Right cardiac atrium (tissue), 5 donors: ENCODE measurements at places on chromosomes 1 and 21. TPM values are rescaled to one million over a fixed set of nuclear protein-coding genes. Genes with fewer than 3 reads are reported as not detected.

TMEM234 gene
- 14.1 TPM for total RNA-seq

SPRR3 gene
- total RNA-seq, result not detected

CFHR5 gene
- total RNA-seq, result not detected

NBPF11 gene
- 5.1 TPM for total RNA-seq

HIVEP3 gene
- 7.6 TPM for total RNA-seq

ILDR2 gene
- 3.4 TPM for total RNA-seq

LMOD1 gene
- 25.7 TPM for total RNA-seq

BTF3L4 gene
- total RNA-seq, result 28.5 TPM

GRCh38 chr1:203181586-203182386 is 4.7 kb downstream of the CHI3L1 start:
- no peak for DNase-seq

- DNase-seq, result no peak
These were observed 8.5 kb downstream of the CHD5 start for GRCh38 chr1:6171548-6172124.

GRCh38 chr1:15172405-15173259 is 19.1 kb downstream of the TMEM51 start:
- DNase-seq, result no peak

- DNase-seq, result no peak
These were observed 1655.4 kb downstream of the BRINP3 start for GRCh38 chr1:188822248-188822647.

DNA sequence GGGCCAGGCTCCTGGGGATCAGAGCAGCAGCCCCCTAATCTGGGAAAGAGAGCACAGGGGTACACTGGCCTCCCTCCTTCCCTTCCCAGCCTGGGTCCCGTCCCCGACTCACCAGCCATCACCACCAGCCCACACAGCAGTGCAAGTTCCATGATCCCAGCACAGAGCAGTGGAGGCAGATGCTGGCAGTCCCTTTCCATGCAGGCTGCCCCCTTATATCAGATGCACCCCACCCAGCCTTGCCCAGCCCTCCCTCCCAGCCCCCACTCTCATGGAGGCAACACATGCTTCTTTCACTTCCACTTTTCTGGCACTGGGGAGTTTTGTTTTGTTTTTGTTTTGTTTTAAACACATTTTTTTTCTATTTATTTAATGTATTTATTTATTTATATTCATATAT is at the start of gene PLA2G2D:
Gene PLA2G2D, minus strand, starts transcription at position 190 of the 400 bp plus-strand sequence. Its CDS starts 38 bp downstream, at position 152.
- no peak for DNase-seq

DNA sequence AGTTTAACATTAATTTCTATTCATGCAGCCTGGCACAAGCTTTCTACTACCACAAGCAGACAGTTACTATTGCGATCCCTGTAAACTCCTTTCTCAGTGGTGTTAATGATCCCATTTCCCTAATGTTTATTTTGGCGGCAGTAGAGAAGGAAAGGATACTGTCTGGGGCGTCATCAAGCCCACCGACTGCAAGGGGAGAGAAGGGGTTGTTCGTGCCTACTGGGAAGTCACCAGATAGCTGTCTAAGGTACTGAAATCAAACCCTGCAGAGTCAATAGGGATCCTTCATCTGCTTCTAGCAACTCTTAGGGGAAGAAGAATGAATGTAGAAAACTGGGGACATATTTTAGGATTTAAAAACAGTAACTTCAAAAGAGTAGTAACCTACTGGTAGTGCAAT is 95.2 kb upstream of the ADAR start:
- no peak for DNase-seq

GRCh38 chr1:2233997-2234761 is 6.1 kb downstream of the SKI start:
- peak; percentile 96 for DNase-seq

GRCh38 chr21:27320868-27321267 is 354.0 kb upstream of the ADAMTS5 start:
- DNase-seq, result no peak

DNA sequence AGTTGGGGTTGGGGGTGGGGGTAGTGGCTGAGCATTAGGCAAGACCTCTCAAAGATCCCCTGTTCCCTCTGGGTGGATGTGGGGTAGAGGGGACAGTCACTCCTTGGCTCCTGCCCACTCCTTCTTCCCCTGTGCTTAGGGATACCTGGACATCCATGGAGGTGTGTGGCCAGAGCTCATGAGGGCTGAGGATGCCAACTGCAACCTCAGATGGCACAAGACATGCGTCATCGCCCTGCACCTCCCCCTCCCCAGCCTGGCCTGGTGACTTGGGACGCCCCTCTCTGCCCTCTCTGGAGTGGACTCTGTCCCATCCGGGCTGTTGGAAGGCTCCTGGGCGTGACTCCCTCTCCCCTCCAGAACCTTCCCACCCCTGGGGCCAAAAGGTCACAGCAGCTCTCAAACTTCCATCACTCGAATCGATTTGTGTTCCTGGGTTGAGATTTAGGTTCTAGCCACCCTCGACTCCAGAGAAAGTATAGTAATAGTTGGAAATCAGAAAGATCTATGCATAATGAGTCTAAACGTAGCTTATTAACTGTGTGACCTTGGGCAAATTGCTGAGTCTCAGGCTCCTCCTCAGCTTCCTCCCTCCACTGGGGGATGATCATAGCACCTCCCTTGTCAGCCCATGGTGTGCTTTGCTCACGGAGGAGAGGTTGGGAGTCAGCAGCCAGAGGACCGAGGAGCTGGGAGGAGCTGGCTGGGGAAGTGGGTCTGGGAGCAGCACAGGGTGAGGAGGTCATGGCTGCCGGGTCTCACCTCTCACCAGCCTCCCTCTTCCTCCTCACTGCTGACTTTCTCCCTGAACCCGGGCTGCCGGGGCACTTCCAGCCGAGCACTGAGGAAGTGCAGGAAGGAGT is 2.2 kb upstream of the PTPN7 start:
- DNase-seq, result peak; percentile 36

GRCh38 chr21:39788383-39788782 is 43.4 kb downstream of the IGSF5 start:
- peak; percentile 88 for DNase-seq

DNA sequence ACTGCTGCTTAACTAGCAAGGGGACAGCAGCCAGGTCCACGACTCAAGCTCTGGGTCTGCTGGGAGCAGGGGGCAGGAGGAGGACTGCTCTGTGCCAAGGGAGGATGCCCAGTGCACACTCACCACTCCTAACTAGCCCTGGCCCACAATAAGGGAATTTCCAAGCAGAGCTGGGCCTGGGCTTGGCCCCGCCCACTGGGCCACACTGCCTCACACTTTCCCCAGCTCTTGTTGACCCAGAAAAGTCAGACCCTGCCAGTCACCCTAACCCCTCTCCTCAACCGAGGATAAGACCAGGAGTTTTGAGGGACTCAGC is 18.7 kb downstream of the SLC9A1 start:
- no peak for DNase-seq

DNA sequence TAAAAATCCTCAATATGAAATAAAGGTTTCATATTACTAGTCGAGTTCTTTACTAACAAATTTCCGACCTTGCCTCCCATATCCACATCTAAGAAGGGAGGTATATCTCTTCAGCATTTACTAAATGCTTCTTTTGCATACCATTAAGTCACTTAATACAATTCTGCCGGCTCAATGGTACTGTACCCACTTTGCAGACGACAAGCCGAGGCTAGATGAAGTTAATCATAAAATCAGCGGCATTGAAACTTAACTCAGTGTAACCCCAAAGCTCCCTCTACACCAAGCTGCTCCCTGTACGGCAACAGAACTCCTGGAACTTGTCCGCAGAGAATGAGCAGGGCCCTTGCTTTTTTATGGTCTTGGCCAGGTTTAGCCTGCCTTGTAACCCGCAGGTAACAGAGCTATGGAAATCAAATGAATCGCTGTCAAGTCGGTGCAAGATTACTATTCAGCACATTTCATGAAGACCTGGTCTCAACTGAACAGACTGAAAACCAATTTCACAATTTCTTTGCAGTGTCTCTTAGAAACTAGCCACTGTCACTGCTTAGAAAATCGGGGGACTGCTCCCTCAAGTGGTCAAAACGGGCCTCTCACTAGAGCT is 738 bp downstream of the INTS7 start:
- DNase-seq, result no peak

- DNase-seq, result no peak
These were observed 282 bp upstream of the ECE1 start for GRCh38 chr1:21290546-21290944.

GRCh38 chr1:230867101-230867902 is 1.0 kb downstream of the C1orf198 start:
- no peak for DNase-seq

GRCh38 chr1:224499204-224499603 is 64.6 kb upstream of the WDR26 start:
- no peak for DNase-seq

- no peak for DNase-seq
These were observed 193.6 kb upstream of the KAZN start for GRCh38 chr1:14404862-14405301.

GRCh38 chr1:167441222-167441621 is 77.1 kb downstream of the CD247 start:
- DNase-seq, result no peak

DNA sequence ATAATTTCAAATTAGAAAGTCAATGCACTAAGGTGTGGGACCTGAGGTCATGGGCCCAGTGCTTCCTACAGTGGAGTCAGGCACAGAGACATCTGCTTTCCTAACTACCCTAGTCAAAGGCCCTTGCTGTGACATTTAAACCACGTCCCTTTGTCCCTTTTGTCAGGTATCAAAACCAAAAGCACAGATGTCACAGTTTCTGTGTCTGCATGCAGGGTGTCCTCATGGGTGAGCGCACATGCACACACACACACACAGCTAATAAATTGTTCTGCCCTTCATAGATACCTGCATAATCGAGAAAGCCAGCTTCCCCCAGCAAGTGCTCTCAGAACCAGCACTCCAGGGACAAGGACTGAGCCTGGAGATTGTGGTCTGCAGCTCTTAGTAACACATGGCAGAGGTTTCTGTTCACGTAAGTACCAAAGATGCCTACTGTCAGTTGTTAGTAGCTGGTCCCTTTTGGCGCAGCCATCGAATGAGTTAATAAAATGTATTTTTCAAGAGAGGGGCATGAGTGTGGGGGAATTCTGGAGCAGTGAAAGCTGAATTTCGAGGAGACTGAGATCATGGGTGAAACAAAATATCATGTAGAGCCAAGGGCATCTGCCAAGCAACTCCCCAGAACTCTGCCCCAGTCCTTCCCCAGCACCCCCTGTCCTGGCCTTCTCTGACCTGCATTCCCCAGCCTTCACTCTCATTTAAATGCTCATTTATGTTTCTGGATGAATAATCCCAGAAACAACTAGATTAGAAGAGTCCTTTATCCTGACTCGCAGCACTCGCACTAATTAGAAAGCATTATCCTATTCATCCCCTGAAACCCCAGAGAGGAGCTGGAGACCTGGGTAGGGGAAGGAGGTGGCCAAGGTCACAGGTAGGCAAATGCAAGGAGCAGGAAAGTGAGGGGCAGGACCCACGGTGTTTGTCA is 25.5 kb downstream of the TNR start:
- DNase-seq, result no peak

- DNase-seq, result no peak
These were observed 19.3 kb downstream of the SH2D2A start for GRCh38 chr1:156797212-156797871.

DNA sequence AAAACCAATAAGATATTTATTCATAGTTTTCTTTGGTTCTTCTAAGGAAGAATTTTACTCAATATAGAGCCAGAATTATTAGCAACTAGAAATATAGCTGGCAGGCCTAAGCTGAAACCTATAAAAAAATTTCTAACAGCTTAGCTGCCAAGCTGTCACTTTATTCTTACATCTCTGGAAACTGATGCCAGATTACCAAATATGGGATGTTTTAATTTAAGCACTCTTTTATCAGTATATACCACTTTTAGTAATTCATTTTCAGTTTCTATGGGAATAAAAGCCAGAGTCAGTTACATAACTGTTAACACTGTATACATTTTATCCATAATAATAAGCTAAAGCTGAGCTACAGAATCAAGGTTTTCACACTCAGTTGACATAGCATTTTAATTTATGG is 68.7 kb upstream of the MPC2 start:
- DNase-seq, result no peak

GRCh38 chr1:39047374-39048229 is 21.5 kb downstream of the NDUFS5 start:
- DNase-seq, result peak; percentile 69

- no peak for DNase-seq
These were observed 41.7 kb downstream of the PLXNA2 start for GRCh38 chr1:208202333-208202995.

GRCh38 chr1:215018555-215018954 is 64.0 kb upstream of the KCNK2 start:
- DNase-seq, result no peak

GRCh38 chr1:211332830-211333229 is 6.2 kb downstream of the TRAF5 start:
- no peak for DNase-seq

GRCh38 chr1:210398466-210398865 is 69.8 kb downstream of the HHAT start:
- DNase-seq, result no peak

GRCh38 chr1:72412286-72412685 is 129.9 kb upstream of the NEGR1 start:
- DNase-seq, result no peak
